ENCODE measurements at places on chromosomes 2 and 18. TPM values are rescaled to one million over a fixed set of nuclear protein-coding genes. Genes with fewer than 3 reads are reported as not detected.

GRCh38 chr18:64202210-64202836 lies 53.4 kb upstream of the LINC00305 start:
- DNase-seq, result no peak

DNA sequence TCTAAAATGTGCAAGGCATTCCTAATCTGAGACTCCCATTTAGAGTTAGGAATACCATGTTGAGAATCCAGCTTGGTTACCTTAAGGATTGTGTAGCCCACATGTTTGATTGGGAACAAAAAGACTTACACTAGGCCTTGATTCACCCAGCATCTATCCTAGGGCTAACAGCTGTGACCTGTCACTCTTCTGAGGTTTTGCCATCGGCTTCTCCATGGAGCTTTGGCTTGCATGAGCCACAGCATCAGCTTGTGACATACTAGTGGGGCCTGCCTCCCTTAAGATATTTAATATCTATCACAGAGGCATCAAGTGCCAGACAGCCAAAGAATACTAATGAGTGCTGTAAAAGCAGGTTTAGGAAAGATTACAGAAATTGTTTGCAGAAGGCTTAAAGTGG lies 241.3 kb upstream of the UBE2E3 start:
- DNase-seq, result no peak

DNA sequence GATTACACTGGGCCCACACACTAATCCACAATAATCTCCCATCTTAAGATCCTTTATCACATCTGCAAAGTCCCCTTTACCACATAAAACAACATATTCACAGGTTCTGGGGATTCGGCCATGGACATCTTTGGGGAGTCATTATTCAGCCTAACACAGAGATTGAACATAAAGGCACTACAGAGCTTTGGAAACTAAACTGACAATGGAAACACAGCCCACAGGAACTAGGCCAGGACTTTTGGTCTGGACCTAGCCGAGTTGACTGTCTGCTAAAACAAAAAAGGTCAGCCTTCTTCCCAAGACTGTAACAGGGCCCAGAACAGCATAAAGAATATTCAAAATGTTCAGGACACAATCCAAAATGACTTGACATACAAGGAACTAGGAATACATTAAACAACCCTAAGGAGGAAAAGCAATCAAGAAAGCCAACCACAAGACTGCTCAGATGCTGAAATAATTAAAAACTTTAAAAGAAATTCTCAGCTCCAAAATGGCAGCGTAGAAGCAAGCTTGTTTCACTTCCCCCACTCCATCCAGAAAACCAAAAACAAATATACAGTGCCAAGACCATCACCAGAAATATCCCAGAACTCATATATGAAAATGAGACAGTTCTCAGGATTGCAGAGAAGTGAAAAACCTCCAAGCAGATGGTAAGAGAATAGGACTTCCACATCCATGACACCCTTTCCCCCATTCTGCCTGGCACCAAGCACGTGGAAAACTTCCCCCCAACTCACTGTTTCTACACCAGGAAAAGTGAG lies 207.8 kb downstream of the ATAD2B start:
- no peak for DNase-seq

DNA sequence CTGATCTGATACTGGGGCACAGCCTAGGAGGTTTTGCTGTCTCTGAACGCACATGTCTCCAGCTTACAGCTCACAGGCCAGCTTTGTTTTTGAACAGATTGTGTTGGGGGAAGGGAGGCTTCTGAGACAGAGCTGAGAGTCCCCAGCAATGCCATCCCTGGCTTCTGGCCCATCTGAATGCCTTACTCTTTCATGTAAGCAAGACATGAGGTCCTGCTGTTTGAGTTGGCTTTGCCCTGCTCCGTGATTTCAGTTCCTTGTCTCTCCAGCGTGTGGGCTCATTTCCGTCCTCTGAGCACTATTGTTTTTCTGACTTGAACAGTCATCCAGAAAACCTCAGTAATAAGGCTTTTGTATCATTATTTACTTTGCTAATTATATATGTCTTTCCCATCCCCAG lies 194.9 kb upstream of the TNP1 start:
- peak; percentile 84 for DNase-seq

DNA sequence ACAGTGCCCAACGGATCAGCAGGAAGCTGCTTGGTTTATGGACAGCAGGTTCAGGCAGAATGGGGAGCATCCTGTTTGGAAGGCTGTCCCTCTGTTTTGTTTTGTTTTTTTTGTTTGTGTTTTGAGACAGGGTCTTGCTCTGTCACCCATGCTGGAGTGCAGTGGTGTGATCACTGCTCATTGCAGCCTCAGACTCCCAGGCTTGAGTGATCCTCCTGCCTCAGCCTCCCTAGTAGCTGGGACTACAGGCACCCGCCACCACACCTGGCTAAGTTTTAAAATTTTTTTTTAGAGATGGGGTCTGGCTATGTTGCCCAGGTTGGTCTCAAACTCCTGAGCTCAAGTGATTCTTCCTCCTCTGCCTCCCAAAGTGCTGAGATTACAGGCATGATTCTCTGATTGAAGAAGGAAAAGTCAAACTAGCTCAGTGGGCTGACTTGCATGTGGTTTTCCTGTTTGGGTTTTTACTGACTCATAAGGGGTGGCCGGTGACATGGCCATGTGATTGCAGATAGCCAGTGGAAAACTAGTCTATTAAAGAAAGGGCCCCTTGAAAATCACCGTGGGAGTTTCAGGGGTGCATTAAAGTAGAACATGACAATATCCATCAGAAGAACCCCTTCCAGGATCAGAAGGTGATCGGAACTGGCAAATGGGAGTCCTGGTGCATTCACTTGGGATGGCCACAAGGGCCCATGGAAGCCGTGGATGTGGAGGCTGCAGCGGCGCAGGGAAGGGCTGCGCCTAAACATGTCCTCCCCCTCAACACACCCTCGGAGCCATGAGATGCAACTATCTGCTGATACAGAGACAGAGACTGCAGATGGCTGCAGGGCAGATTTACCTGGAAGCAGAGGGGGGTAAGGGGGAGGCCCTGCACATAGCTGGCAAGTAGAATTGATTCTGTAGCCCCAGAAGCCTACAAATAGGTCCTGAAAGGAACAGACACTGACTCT lies 26.5 kb downstream of the AQP12B start:
- DNase-seq, result no peak

GRCh38 chr2:241844066-241844728 lies 14.5 kb downstream of the PDCD1 start:
- peak; percentile 55 for DNase-seq

DNA sequence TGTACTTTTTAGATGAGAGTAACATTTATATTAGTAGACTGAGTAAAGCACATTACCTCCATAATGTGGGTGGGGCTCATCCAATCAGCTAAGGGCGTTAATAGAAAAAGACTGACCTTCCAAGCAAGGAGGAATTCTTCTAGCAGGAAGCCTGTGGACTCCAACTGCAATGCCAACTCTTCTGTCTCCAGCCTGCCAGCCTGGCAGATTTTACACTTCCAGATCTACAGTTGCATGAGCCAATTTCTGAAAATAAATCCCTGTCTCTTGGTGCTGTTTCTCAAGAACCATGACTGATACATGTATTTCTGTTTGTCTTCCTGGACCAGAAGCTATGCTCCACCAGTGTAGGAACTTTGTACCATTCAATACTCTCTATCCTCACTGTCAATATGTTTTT lies 69.0 kb upstream of the LMAN1 start:
- no peak for DNase-seq

DNA sequence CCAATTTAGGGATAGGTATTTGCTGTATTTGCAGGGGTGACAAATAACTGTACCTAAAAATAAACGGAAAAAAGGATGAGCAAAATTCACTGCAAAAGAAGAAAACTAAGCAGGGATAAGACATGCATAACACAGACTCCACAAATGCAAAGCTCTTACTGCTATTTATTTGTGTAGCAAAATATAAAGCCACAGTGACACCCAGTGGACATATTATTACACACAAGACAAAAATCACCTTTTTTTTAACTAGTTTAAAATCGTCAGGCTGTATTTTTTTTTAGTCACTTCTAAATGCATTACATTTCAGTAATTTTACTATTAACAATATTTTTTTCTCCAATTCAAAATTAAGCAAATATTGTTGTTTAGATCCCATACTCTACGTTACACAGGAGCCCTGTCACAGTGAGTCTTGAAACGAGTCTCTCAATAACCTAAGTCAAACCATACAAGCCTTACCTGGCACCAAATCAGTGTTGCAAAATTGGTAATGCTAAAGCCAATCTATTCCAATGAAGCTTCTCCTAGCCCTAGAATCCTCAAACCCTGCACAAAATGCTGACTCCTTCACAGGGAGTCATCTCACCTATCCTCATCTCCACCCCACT lies 23.7 kb downstream of the METTL4 start:
- peak; percentile 37 for DNase-seq

DNA sequence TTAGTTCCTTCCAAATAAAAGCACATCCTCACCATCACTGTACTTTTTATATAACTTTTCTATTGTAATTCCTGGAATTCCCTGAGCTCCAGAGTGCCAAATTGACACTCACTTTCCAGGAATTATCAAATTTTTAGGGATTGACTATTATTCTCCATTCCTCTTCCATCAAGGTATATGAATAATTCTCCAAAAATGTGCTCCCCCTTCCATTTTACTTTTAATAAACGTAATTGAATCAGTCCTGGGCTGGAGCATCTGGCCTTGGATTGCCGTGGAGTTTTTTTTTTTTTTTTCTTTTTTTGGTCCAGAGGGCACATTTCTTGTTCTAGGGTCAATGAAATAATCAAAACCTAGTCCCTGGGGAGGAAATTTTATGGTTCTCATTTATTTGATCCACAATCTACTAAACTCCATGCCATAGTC lies 304.3 kb downstream of the CDCA7 start:
- DNase-seq, result no peak

GRCh38 chr2:223081789-223082188 lies 29.8 kb downstream of the KCNE4 start:
- DNase-seq, result no peak

DNA sequence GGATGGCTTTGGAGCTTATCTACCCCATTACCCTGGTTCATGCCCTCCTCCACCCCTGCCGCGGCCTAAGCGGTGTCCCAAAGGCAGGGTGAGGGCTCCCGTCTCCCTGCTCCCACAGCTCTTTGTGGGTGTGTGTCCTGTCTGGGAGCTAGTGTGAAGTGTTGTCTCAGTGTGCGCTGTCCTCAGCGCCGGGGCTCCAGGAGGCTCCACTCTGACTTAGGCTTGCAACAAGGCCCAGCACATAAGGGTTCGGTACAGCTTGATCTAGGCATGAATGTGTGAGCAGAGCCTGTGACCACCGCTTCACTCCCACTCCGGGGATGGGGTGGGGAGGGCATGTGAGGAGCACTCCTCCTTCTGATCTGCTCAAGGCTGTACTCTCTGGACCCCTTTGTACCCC lies 1.2 kb downstream of the MC2R start:
- DNase-seq, result no peak

GRCh38 chr2:6676241-6676640 lies 189.5 kb downstream of the CMPK2 start:
- no peak for DNase-seq

GRCh38 chr2:3429066-3429610 lies 49.6 kb downstream of the TRAPPC12 start:
- DNase-seq, result no peak

DNA sequence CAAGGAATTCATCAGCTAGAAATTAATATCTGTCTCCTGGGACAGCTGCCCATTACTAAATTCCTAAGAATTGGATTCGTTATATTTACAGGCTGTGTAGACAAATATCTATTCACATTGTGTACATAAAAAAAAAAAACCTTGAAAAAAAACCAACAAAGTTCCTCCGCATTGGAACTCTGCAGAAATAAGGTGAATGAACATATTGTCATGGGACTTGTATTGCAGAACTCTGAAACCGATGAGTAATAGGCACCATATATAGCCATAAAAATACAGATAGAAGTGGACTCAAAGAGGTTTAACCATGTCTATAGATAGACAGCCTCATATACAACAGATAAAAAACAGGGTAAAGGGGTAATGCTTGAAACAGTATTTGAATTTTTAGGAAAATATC lies 909.9 kb upstream of the CHAC2 start:
- no peak for DNase-seq

GRCh38 chr2:161427664-161428587 lies 11.8 kb downstream of the TBR1 start:
- DNase-seq, result no peak

DNA sequence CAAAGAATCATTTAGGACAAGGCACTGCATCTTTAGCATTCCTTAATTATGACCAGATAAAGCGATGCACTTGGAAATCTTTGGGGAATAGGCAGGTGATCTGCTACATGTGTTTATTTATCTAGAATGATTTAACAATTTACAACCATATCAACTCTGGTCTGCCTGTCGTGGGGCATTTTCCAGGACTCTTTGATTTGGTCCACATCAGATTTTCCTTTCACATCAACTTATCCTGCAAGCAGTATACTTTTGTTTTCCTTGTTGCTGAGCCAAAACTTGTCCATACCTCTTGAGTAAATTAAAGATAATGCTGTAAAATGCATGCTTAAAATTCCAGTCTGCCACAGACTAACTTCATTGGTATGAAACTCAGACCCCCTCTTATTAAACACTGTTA lies 312.4 kb upstream of the TCF4 start:
- no peak for DNase-seq

- peak; percentile 36 for DNase-seq
Observed at GRCh38 chr2:3642521-3643215, 15.3 kb upstream of the ALLC start.

DNA sequence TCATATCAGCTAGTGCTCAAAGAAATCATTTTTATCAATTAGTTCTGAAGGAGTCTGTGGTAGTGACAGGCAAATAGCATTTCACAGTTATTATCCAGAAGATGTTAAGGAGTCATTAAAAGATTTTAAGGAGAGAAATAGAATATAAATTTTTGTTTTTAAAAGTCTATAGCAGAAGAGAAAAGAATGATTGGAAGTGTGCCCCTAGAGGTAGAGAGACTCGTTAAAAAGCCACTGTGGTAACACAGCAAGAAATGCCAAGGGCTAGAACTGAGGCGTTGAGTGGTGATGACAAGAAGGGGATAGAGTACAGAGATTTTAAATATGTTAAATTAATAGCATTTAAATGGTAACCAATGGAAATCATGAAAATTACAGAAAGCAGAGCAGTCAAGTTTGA lies 78.3 kb downstream of the VWC2L start:
- no peak for DNase-seq

The GRHL1 gene
- total RNA-seq, result 1.3 TPM

The CFAP53 gene
- total RNA-seq, result 0.08 TPM

The SLC19A3 gene
- not detected for total RNA-seq

The LRRC30 gene
- not detected for total RNA-seq

The DQX1 gene
- not detected for total RNA-seq

The LIPG gene
- 2.2 TPM for total RNA-seq

The ARL4C gene
- total RNA-seq, result 6.3 TPM

The DOCK10 gene
- total RNA-seq, result 32.6 TPM

The NPAS2 gene
- 4.0 TPM for total RNA-seq

The STPG4 gene
- not detected for total RNA-seq
